ENCODE measurements at places on chromosomes 16 and 17.

GRCh38 chr16:57618296-57619132, 9.9 kb upstream of the ADGRG1 start:
- no peak for DNase-seq

GRCh38 chr16:49593424-49594040, 219.9 kb downstream of the C16orf78 start:
- no peak for DNase-seq

DNA sequence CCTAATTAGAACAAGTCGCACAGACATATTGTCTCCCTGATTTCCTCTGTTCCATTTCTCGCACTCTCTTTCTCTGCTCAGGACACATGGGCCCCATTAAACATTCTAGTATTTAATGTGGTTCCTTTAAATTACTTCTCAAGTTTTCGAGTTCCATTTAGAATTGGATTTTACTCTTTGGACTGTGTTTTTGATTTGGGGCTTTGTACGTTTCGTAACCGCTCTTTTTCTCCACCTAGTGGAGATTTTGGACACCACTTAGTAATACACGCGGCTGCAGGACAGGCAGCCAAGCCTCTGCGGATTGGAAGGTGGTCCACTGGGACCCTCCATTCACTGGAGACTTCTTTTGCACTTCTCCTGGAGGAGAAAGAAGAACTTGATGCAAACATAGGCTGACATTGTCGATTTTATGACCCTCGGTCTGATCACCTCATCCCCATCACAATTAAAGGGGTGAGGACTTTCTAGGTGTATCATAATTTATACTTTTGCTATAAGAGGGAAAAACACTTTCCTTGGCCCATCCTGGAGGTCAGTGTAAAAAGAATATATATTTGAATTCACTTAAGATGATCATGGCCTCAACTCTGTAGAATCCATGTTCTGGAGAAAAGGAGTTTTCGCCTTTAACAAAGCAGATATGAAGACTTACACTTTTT, 85.7 kb downstream of the NOG start:
- DNase-seq, result no peak

- DNase-seq, result no peak
Observed at GRCh38 chr16:49127103-49127502, 154.5 kb downstream of the CBLN1 start.

DNA sequence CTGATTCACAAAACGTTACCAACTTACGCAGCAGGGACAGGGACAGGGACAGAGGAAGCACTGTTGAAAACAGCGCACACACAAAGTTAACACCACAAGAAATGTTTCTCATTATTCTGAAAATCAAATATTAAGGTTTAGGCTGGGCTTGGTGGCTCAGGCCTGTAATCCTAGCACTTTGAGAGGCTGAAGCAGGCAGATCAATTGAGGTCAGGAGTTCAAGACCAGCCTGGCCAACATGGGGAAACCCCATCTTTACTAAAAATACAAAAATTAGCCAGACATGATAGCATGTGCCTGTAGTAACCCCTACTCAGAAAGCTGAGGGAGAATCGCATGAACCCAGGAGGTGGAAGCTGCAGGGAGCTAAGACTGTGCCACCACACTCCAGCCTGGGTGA, 4.2 kb downstream of the CYTH1 start:
- DNase-seq, result no peak

DNA sequence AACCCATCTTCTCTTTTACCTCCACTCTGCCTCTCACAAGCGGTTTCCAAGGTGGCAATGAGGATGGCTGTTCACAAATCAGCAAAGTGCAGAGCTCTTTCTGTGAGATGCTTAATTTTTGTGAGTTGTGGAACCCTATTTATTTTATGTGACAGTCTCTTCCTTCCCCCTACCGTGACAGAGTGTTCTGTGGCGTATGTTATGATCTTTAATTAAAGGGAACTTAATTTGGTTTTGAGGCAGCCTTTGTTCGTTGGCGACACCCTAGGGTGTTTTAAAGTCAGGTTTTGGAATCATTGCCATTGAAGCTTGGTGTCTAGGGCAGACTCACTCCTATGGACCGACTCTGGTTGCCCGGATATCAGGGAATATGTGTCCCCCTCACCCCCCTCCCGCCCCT, 83.3 kb upstream of the IRX3 start:
- no peak for DNase-seq

DNA sequence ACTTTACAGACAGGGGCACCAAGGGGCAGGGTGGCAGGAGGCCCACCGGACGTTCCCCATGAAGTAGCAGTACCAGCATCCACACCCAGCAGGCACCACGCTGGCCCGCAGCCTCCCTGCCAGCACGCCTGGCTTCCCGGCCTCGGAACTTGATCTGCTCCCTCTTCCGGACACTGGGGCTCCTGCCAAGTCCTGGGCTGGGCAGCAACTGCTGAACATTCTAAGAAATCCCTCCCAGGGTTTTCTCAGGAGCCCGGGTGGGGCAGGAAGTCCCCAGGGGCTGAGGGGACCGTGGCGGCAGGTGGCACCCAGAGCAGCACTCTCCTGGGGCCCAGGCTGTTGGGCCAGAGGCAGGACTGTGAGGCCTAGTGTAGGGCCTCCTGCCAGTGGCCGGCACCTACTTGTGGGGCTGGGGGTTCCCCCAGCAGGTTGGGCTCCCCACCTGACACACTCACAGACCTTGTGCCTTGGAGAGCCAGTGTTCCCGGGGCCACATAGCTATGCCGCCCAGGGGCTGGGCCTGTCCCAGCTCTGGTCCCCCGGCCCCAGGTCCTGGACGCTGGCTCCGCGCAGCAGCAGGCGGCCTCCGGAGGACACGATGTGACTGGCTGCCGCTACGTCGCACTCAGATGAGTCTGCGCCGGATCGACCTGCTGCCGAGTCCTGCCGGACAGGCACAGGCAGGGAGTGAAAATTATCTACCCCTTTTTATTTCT, 86.2 kb upstream of the CBX4 start:
- no peak for DNase-seq

DNA sequence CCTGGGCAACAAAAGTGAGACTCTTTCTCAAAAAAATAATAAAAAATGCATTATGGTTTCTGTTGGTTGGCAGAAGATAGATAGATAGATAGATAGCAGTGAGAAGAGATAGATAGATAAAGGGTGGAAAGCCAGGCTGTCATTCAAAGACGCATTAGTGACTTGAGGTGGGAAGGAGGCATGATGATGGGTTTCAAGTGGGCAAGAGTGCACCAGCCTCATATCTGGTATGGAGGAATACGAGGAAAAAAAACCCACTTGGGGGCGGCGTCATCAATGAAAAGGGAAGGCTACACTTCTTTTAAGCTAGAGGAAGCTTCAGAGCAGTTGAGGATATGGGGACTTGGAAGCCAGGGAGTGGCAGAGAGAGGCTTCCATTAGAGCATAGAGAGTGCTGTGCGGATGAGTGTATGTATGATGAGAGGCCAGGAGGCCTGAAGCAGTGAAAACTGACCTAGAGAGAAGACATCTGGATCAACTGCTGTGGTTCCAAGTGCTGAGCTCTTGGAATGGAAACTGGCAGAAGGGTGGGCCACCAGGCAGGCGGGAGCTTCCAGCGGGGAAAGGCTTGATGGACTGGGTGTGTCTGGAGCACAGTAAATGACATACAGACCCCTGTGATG, 31.8 kb downstream of the CEP95 start:
- no peak for DNase-seq

- no peak for DNase-seq
Observed at GRCh38 chr16:61148930-61149329, 887.3 kb downstream of the CDH8 start.

GRCh38 chr16:79532785-79533184, 67.8 kb downstream of the MAF start:
- DNase-seq, result no peak

DNA sequence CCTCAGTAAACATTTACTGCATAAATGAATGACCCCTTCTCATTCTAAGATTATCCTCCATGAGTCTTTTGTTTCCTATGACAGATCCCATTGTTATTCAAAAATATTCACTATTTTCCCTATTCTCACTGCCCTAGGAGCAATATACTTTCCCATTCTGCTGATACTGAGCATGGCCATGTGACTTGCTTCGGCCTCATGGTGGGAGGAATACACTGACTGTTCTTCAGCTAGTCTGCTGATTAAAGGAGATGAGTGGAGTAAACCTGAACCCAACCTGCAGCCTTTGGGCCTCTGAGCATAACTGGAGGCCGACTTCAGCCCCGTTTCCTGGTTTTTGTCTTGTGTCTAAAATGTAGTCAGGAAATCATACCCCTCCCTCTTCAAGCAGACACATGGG, 531.8 kb upstream of the SALL1 start:
- DNase-seq, result no peak

DNA sequence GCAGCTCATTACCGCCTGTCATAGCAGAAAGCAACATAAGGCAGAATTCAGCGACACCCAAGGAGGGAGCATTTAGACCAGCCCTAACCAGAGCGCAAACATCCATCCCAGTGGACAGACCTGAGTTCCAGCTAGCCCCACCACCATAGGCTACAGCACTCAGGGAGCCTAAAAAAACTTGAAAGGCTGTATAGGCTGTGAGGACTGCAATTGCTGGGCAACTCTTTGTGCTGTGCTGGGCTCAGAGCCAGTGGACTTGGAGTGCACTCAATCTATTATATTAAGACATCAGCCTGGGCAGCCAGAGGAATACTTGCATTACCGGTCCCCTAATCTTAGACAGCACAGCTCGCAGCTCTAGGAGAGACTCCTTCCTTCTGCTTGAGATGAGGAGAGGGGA, 207.3 kb downstream of the KIF2B start:
- DNase-seq, result no peak

DNA sequence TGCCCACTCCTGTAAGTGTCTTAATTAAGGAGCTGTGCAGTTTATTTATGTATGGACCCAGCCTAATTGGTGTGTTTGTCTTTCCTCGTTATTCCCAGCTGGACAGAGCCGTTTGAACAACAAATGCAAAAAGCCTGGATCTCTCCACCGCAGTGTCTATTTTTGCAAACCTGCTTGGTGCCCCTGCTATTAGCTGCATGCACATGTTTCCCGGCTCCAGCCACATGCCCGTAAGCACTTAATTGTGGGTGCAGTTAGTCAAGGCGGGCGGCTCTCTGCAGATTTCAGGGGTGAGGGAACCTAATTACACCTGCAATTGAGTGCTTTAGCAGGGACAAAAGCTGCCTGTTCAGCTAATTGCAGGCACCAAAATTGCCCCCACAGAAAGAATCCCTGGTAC, 74.0 kb upstream of the GSE1 start:
- DNase-seq, result no peak

DNA sequence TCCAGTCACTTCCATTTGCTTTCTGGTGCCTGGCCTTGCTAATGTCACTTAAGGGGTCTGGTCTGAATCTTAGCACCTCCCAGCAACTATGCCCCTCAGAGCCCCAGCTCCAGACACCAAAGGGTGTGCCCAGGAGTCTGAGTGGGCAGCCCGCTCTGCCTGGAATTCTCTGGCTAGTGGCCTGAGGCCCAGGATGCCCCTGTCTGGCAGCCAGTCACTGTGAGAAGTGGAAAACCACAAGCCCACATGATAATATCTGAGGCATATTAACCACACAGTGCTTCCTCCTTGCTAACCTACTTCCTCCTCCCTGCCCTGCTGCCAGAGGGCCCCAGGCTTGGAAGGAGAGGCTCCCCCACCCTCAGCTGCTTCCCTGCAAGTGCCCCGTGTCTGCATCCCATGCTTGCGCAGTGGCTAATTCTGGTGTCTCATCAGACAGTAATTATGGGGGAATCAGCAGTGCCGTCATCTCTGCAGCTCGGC, 14.0 kb downstream of the SRCIN1 start:
- DNase-seq, result no peak

- DNase-seq, result no peak
Observed at GRCh38 chr17:61490540-61490975, 38.3 kb downstream of the TBX4 start.

- DNase-seq, result peak; percentile 19
Observed at GRCh38 chr17:8994319-8994718, 27.0 kb upstream of the NTN1 start.

DNA sequence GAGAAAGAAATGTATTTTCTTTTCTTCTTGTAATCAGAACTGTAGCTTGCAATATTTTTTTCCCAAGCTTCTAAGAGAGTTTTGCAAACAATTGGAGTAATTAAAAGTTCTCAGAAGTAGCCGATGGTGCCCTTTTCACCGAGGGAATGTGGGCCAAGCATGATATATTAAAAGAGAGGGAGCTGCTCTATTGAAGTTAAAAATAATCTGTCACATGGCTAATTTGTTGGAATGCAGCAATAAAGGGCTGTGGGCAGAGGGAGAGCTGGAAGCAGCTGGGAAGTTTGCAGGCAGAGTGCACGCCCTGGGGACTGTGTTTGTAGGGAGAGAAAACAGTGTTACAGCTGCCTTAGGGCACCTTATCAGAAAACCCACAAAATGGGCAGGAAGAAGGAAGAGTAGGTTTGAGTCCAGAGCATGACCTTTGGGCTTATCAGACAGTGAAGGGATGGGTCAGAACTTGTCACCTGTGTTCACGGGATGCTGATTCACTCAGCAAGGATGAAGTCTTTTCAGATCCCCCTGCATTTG, 18.5 kb upstream of the TERF2 start:
- DNase-seq, result no peak

- DNase-seq, result no peak
Observed at GRCh38 chr16:81798311-81799137, 19.4 kb downstream of the PLCG2 start.

- no peak for DNase-seq
Observed at GRCh38 chr16:83233153-83233552, 574.6 kb upstream of the HSBP1 start.

DNA sequence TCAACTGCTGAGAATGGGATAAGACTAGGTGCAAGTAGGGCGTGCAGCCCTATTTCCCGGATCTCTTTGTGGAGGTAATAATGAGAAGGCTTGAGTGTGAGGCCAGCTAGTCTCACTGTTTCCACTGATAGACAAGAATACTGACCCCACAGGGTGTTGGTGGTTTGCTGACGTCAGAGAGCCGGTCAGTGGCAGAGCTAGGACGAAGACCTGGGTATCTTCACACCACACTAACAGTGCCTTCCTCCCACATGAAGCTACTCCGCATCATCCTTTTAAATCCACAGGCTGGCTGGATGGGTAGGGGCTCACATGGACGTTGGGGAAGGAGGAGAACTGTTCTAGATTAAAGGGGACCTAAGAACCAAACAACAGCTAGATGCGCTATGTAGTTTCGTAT, 68.0 kb downstream of the ZFHX3 start:
- DNase-seq, result no peak

DNA sequence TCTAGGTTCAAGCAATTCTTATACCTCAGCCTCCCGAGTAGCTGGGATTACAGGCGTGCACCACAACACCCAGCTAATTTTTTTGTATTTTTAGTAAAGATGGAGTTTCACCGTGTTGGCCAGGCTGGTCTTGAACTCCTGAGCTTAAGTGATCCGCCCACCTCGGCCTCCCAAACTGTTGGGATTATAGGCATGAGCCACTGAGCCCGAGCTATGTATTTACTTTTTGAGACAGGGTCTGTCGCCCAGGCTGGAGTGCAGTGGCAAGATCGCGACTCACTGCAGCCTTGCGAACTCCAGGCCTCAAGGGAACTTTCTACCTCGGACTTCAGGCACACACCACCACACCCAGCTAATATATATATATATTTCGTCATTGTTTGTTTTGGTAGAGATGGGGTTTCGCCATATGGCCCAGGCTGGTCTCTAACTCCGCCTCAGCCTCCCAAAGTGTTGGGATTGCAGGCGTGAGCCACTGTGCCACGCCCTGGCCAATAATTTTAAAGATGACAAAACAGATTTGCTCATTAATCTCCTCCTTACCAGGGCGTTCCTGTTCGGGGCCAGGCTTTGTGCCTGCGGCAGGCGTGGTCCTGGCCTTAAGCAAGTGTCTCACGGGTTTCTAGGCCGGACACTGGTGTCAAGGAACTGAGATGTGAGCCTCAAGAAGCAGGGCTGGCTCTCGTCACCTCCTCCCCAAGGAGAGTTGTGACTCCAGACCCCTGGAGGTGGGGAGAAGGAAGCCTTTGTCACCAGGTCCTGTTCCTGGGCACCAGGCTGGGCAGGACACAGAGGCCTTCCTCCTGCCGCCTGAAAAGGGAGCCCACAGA, 4.3 kb upstream of the NPW start:
- no peak for DNase-seq
